Cardiac muscle cell (in vitro differentiated cells and primary cell): ENCODE measurements at places on chromosomes 1 and 21.

GRCh38 chr1:228376262-228376628 lies 30.4 kb downstream of the TRIM11 start:
- DNase-seq: no peak
- H3K27ac ChIP-seq: peak overlapping the region; percentile 47
- no peaks in the 10 kb centered on the region for H3K27me3 ChIP-seq
- peaks cover 30% of the 10 kb centered on the region for H3K36me3 ChIP-seq
- H3K4me1 ChIP-seq: peaks cover 12% of the 10 kb centered on the region

DNA sequence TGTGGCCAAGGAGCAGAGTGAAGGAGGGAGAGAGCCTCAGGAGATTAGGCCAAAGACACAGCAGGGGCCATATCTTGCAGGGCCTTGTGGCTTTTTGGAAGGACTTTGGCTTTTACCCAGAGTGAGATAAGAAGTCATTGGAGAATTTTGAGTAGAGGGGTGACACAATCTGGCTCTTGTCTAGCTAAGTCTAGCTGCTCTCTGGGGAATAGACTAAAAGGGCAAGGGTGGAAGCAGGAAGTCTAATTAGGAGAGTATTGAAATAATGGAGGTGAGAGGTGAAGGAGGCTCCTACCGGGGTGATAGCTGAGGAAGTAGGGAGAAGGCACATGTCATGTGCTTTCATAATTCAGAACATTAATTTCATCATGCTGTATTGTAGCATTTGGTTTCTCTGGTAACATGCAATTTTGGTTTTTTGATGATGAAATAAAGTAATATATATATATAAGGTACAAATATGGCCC lies 34.3 kb upstream of the KCNA3 start:
- no peaks in the 10 kb centered on the region for H3K36me3 ChIP-seq
- H3K27ac ChIP-seq: no peak overlapping the region
- no peak overlapping the region for H3K4me3 ChIP-seq
- no peaks in the 10 kb centered on the region for H3K27me3 ChIP-seq
- no peak for DNase-seq

DNA sequence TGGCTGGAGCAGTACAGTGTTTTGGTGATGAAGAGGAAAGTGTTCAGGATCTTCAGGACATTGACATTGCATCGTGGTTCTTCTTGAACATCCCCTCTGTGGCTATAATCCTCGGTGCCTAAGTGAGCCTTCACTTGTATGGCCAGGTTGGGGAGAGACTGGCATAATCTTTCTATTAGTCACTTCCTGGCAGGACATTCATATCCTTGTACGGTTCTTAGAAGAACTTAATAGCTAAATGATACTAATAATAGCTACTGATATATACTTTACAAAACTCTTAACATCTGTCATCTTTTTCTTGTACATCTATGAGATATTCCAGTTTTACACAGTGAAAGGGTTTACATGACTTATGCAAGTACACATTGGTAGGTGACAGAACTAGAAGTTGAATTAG lies 35.8 kb downstream of the CELF3 start:
- H3K36me3 ChIP-seq: peaks cover 2% of the 10 kb centered on the region
- peak; percentile 82 for DNase-seq
- H3K27ac ChIP-seq: no peak overlapping the region

GRCh38 chr1:208251911-208252835 lies 8.0 kb upstream of the PLXNA2 start:
- no peaks in the 10 kb centered on the region for H3K27me3 ChIP-seq
- DNase-seq: peak; percentile 82
- H3K4me3 ChIP-seq: no peak overlapping the region
- H3K27ac ChIP-seq: no peak overlapping the region
- peaks cover 59% of the 10 kb centered on the region for H3K4me1 ChIP-seq

DNA sequence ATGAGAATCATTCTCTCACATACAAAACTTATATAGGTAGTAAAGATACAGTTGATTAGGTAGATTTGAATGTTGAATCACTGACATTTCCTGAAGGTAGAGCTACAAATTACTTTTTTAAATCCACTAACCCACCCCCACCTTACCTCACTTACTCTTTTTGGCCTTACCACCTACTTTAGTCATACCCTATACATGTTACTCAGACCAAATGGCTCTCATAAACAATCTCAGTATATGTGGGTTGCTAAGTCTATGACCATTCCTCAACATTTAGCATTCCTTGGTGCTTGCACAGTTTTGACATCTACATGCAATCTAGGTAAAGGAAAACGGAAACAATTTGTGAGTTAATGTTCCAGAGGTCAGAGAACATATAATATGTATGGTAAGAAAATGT lies 26.3 kb downstream of the SYDE2 start:
- peaks cover 7% of the 10 kb centered on the region for H3K4me1 ChIP-seq
- no peak overlapping the region for H3K4me3 ChIP-seq
- no peak overlapping the region for H3K27ac ChIP-seq
- peaks cover 15% of the 10 kb centered on the region for H3K36me3 ChIP-seq
- no peaks in the 10 kb centered on the region for H3K27me3 ChIP-seq

GRCh38 chr1:6179564-6180175 lies 451 bp downstream of the CHD5 start:
- no peaks in the 10 kb centered on the region for H3K4me1 ChIP-seq
- no peak for DNase-seq
- H3K27ac ChIP-seq: no peak overlapping the region
- peaks cover 82% of the 10 kb centered on the region for H3K27me3 ChIP-seq
- no peaks in the 10 kb centered on the region for H3K36me3 ChIP-seq

GRCh38 chr1:75130865-75131564 lies 3.2 kb upstream of the LHX8 start:
- peak overlapping the region; percentile 14 for H3K4me3 ChIP-seq
- H3K27me3 ChIP-seq: peaks cover 97% of the 10 kb centered on the region
- no peaks in the 10 kb centered on the region for H3K36me3 ChIP-seq
- DNase-seq: no peak
- H3K27ac ChIP-seq: no peak overlapping the region

DNA sequence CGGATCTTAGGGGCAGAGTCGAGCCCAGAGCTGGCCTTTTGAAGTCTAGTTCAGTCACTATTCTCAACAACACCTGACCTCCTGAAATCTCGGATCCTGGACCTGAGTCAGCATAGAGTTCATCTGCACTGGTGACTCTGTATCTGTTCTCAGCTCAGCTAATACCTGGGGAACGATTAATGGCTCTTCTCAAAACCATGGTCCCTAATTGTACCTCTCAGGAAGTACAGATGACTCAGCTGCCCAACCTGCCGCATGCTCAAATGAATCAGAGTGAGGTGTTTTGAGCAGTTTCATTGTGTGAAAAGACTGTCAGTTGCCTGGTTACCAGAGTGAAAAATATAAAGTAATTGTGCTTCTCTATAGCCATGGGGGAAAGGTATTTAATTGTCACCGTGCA lies 89.2 kb downstream of the SLC35F3 start:
- no peak overlapping the region for H3K27ac ChIP-seq
- no peaks in the 10 kb centered on the region for H3K4me1 ChIP-seq
- no peak for DNase-seq

GRCh38 chr1:155082301-155083051 lies 3.8 kb downstream of the EFNA3 start:
- no peak overlapping the region for H3K27ac ChIP-seq
- no peaks in the 10 kb centered on the region for H3K36me3 ChIP-seq
- peak overlapping the region; percentile 8 for H3K4me3 ChIP-seq
- H3K27me3 ChIP-seq: peaks cover 26% of the 10 kb centered on the region
- peaks cover 14% of the 10 kb centered on the region for H3K4me1 ChIP-seq

- H3K4me3 ChIP-seq: no peak overlapping the region
- no peak overlapping the region for H3K27ac ChIP-seq
- no peak for DNase-seq
- no peaks in the 10 kb centered on the region for H3K27me3 ChIP-seq
These were observed 16.1 kb upstream of the AQP10 start for GRCh38 chr1:154304664-154305337.

DNA sequence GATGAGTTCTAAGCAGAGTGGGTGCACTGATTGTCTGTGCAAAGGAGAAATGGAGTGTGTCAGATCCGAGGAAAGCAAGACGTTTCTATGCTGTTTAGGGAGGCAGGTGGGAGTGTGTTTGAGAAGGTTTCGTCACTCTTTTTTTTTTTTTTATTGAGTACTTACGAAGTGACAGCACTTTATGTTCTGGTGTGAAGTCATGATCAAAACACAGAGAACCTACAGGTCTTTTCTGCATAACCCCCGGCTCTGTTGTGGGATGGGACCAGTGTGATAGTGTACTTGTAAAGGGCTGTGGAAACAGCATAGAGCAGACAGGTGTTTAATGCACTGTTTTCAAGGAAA lies 26.7 kb downstream of the MIA3 start:
- H3K4me1 ChIP-seq: peaks cover 10% of the 10 kb centered on the region
- peaks cover 25% of the 10 kb centered on the region for H3K36me3 ChIP-seq
- DNase-seq: no peak

GRCh38 chr1:96843196-96843595 lies 121.6 kb downstream of the PTBP2 start:
- H3K4me3 ChIP-seq: no peak overlapping the region
- no peaks in the 10 kb centered on the region for H3K27me3 ChIP-seq
- no peaks in the 10 kb centered on the region for H3K36me3 ChIP-seq
- no peak overlapping the region for H3K27ac ChIP-seq
- peak; percentile 75 for DNase-seq

DNA sequence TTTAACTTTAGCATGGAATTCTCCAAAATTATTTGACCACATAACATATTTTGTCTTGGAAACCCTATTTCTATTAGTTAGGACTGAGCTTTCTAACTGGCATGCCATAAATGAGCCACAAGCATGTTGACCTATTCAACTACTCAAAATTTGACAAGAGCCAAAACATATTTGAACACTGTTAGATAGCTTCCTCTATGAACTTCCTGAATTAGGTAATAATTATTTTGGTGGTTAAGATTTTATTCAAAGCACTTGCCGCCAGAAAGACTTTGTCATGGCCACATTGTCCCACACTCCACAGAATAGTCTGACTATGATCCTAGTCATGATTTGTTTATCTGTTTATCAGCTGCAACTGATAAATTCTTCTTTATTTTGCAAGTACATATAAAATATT lies 23.1 kb upstream of the CTPS1 start:
- H3K4me3 ChIP-seq: no peak overlapping the region
- no peaks in the 10 kb centered on the region for H3K36me3 ChIP-seq
- H3K27ac ChIP-seq: no peak overlapping the region
- H3K27me3 ChIP-seq: no peaks in the 10 kb centered on the region
- no peak for DNase-seq

DNA sequence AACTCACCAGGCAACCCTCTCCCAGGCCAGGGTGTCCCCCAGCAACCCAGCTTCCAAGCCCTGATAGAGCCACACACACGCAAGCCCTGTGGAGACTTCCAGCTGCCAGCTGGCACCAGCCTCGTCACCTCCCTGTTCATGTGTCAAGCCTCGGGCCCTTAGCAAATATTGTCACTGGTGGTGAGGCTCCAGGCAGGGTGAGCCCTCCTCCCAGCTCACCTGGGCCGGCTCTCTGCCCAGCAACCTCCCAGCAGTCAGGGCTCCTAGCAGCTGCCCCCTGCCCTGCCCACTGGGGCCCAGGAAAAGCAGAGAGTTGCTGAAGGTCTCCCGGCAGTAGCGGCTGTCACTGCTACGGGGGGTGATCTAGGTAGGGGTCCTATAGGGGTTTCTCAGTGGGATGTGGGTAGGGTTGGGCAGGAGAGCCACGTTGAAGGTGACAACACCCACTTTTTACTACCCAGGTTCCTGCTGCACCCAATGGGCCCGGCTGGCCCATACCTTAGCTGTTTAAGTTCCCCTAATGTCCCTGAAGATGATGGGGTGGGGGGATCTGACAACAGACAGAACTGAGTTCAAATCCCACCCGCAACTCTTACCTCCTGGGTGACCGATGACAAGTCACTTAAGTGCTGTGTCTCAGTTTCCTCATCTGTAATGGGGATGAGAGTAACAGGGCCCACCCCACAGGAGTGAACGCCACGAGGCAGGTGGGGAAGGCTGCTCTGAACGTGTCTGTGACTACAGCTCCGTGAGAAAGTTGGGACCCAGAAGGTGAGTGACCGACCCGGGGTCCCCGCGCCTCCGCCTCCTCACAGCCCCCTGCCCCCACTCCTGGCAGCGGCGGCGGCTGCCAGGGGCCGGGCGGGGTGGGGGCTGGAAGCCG lies 678 bp downstream of the TTC39A start:
- no peak for DNase-seq
- H3K36me3 ChIP-seq: no peaks in the 10 kb centered on the region
- H3K27me3 ChIP-seq: no peaks in the 10 kb centered on the region
- H3K27ac ChIP-seq: no peak overlapping the region
- peaks cover 13% of the 10 kb centered on the region for H3K4me1 ChIP-seq

GRCh38 chr1:228216371-228217320 lies 8.8 kb downstream of the OBSCN start:
- no peak for DNase-seq
- H3K27me3 ChIP-seq: no peaks in the 10 kb centered on the region
- peaks cover 60% of the 10 kb centered on the region for H3K36me3 ChIP-seq
- H3K4me3 ChIP-seq: no peak overlapping the region
- peaks cover 5% of the 10 kb centered on the region for H3K4me1 ChIP-seq
- H3K27ac ChIP-seq: peak overlapping the region; percentile 30

GRCh38 chr1:160429125-160429561 lies 28.8 kb downstream of the VANGL2 start:
- no peak overlapping the region for H3K4me3 ChIP-seq
- H3K4me1 ChIP-seq: no peaks in the 10 kb centered on the region
- H3K27me3 ChIP-seq: no peaks in the 10 kb centered on the region
- H3K36me3 ChIP-seq: peaks cover 8% of the 10 kb centered on the region

- no peaks in the 10 kb centered on the region for H3K4me1 ChIP-seq
- no peak overlapping the region for H3K27ac ChIP-seq
- H3K4me3 ChIP-seq: no peak overlapping the region
- no peaks in the 10 kb centered on the region for H3K27me3 ChIP-seq
- H3K36me3 ChIP-seq: peaks cover 15% of the 10 kb centered on the region
These were observed 109.8 kb downstream of the JAK1 start for GRCh38 chr1:64856553-64856952.

DNA sequence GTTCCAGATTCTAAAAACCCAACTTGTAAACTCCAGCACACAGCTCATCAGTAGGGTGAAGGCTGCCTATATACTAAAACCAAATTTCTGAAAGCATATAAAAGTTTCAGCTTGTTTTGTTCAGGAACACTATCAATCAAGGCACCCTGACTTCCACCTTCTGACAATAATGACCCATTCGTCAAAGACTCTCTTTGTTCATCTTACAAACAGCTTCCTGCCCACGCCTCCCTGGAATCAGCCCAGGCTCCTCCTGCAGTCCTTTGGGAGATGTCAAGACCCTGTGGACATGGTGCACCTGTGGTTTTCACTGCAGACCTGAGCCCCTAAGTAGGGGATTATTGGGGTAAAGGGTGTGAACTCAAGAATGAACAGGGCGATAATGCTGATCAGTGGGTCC lies 178.9 kb upstream of the CAMK1G start:
- H3K36me3 ChIP-seq: no peaks in the 10 kb centered on the region
- no peak overlapping the region for H3K4me3 ChIP-seq
- DNase-seq: peak; percentile 29
- peaks cover 10% of the 10 kb centered on the region for H3K4me1 ChIP-seq
- H3K27me3 ChIP-seq: no peaks in the 10 kb centered on the region

- H3K4me3 ChIP-seq: no peak overlapping the region
- H3K27me3 ChIP-seq: peaks cover 9% of the 10 kb centered on the region
- DNase-seq: no peak
These were observed 28.8 kb downstream of the SERBP1 start for GRCh38 chr1:67401443-67401842.

- no peak overlapping the region for H3K27ac ChIP-seq
- H3K4me1 ChIP-seq: peaks cover 6% of the 10 kb centered on the region
- no peak overlapping the region for H3K4me3 ChIP-seq
These were observed 1.6 kb downstream of the TTC13 start for GRCh38 chr1:230976825-230977747.

- DNase-seq: peak; percentile 37
- no peak overlapping the region for H3K4me3 ChIP-seq
- H3K36me3 ChIP-seq: no peaks in the 10 kb centered on the region
- peak overlapping the region; percentile 60 for H3K27ac ChIP-seq
These were observed 15.5 kb upstream of the SARS1 start for GRCh38 chr1:109198043-109198695.

GRCh38 chr1:181655756-181656155 lies 172.4 kb downstream of the CACNA1E start:
- no peak overlapping the region for H3K4me3 ChIP-seq
- no peaks in the 10 kb centered on the region for H3K4me1 ChIP-seq
- H3K27me3 ChIP-seq: no peaks in the 10 kb centered on the region
- no peaks in the 10 kb centered on the region for H3K36me3 ChIP-seq
